A673 (cell line): ENCODE measurements at places on chromosomes 1 and 21.

DNA sequence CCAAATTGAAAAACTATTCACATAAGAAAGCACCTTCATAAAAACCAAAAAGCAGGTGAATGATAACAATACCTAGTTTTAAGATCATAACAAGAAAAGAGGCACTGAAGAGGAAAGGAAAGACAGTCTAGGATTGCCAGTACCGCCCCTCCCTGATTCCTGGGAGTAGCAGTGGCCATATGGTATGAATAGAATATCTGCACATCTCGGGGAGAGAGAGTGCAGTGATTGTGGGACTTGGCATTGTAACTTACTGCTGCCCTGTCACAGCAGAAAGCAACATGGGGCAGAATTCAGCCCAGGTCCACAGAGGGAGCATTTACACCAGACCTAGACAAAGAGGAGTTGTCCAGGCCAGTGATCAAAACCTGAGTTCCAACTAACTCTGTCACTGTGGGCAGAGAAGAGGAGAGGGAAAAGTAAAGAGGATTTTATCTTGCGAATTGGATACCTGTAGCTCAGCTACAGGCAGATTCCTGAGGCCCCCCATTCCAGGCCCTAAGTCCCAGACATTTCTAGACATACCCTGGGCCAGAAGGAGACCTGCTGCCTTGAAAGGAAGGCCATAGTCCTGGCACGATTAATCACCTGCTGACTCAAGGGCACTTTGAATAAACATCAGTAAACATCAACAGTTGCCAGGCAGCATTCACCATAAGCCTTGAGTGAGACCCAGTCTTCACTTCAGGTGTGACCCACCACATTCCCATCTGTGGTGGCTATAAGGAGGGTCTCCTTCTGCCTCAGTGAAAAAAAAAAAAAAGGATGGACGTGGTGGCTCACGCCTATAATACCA, 397.5 kb downstream of the TGFB2 start:
- DNase-seq = no peak

GRCh38 chr1:103110701-103111100, 2.4 kb upstream of the COL11A1 start:
- no peak for DNase-seq

DNA sequence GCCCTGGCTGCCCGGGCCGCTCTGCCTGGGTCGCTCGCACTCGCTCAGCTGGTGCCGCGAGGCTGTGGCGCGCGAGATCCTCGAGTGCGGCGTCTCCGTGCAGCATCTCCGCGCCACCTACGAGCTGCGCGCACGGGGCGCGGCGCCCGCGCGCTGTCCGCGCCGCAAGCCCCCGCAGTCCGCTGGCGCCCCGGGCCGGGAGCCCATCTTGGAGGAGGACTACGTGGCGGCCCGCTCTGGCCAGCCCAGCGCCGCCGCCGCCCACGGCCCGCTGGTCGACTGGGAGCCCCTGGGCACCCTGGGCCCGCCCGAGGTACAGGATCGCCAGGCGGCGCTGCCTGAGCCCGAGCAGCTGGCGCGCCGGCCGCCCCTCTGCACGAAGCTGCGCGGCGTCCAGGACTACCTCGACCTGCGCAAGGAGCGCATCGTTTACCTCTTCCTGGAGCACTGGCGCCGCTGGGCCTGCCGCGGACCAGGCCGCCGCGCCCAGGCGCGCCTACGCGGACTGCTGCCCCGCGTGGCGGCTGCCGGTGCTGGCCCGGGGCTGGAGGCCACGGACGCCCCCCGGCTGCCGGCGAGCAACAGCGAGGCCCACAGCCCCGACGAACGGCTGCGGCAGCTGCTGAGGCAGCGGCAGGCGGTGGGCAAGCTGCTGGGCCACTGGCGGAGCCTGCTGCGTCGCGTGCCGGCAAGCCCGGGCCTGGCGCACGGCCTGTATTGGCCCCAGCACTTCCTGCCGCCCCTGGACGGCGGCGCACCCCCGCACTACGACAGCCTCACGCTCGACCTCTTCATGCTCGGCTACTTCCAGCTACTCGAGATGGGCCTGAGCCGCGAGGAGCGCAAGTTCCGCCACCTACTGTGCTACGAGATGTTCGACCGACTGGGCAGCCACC, 10.9 kb downstream of the TNFRSF25 start:
- DNase-seq = no peak

DNA sequence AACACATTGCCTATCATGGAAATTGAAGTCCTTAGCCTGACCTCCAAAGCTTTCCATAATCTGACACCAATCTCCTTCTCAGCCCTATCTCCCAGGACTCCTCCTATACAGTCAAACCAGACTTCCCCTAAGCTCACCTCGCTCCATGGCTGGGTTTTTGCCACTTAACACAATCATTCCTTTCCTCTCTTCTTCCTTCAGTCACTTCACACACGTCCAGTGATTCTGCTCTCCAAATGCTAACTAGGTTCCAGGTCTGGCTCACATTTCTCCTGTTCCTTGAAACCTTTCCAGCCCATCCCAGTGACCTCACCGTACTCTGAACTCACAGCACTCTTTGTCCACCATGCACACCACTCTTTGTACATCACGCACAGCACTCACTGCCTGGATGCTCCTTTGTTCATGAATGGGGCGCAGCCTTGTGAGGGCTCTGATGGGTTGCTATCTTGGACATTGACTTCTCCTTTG, 98.4 kb downstream of the GLUL start:
- DNase-seq = no peak

GRCh38 chr21:32994305-32994704, 31.4 kb upstream of the OLIG2 start:
- peak; percentile 4 for DNase-seq

DNA sequence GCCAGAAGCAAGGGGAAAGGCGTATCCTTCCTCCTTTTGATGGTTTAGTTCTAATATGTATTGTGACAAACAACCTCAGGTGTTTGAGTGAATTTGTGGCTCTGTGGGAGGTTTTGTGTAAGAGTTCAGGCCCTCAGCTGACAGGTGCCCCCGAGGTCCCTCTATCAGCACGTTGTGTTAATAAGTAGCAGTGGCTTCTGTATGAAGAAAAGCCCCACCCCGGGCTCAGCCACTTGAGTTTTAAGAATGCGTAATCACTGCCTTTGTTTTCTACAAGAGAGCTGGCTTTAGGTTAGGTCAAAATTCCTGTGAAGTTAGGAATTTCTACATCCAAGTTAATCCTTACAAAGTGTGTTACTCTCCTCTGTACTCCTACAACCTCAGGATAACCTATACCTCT, 92.4 kb upstream of the PGBD5 start:
- no peak for DNase-seq

DNA sequence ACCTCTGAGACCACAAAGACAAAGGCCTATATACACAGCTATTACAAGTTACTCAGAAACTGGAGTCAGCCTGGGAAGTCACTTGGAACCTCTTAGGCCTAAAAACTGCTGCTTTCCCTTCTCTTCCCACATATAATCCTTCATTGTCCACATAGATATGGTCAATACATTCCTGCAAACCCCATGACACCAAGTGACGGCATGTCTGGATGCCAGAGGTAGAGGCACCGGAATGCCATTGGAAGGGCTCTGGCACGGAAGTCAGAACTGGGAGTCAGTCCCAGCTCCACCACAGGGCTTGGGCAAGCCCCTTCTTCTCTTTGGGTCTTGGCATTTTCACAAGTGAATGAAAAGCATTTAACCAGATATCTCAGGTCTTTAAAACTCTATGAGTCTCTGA, 204.7 kb downstream of the MATN1 start:
- DNase-seq = no peak

DNA sequence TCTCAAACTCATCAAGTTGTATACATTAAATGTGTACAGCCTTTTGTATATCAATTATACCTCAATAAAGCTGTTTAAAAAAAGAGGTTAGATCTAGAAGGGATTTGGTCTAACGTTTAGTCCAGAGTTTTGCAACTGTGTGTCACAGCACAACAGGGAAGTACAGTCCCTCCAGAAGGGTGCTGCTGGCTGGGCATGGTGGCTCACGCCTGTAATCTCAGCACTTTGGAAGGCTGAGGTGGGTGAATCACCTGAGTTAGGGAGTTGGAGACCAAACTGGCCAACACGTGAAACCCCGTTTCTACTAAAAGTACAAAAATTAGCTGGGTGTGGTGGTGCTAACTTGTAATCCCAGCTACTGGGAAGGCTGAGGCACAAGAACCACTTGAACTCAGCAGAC, 78.3 kb upstream of the HAO2 start:
- no peak for DNase-seq

- no peak for DNase-seq
Measured at GRCh38 chr1:11668516-11668915, 4.5 kb downstream of the FBXO6 start.

DNA sequence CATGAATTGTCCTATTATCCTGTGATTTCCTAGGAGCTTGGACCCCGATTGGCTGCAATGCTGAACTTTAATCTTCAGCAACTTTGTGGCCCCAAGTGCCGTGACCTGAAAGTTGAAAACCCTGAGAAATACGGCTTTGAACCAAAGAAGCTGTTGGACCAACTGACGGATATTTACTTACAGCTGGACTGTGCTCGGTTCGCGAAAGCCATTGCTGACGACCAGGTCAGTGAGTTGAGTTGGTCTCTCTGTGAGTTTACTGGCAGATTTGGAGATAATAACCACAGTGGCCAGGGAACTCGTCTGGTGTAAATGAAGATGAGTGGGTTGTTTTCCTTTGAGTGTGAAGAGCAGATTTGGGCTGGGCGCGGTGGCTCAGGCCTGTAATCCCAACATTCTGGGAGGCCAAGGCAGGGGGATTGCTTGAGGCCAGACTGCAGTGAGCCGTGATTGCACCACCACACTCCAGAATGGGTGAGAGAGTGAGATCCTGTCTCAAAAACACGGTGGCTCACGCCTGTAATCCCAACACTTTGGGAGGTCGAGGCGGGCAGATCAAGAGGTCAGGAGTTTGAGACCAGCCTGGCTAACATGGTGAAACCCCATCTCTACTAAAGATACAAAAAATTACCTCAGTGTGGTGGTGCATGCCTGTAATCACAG, 39.1 kb upstream of the KIF1B start:
- no peak for DNase-seq

- no peak for DNase-seq
Measured at GRCh38 chr1:59026472-59026948, 242.7 kb upstream of the JUN start.

DNA sequence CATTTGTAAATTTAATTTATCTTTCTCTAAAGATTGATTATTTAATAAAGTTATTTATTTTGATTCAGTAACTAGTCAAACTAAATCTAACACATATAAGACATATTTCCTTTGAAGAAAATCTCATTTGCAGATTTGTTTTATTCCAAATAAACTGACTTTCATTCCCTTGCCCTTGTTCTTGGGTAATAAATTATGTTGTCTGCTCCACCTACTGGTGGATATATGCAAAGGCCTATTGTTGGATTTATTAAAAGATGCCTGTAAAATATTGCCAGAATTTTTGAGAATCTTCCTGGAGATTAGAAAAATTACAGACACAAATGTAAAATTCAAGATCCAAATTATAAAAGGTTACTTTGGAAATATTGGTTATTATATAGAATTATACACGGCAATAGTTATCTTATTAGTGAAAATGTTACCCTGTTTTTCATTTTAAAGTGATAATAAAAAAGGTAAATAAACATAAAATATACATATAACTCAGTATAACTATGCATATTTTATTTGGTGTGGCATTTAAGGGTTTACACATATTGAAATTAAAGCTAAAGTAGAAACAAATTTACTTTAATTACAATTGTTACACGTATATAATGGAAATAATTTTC, 116.1 kb downstream of the SPATA17 start:
- DNase-seq = peak; percentile 46

DNA sequence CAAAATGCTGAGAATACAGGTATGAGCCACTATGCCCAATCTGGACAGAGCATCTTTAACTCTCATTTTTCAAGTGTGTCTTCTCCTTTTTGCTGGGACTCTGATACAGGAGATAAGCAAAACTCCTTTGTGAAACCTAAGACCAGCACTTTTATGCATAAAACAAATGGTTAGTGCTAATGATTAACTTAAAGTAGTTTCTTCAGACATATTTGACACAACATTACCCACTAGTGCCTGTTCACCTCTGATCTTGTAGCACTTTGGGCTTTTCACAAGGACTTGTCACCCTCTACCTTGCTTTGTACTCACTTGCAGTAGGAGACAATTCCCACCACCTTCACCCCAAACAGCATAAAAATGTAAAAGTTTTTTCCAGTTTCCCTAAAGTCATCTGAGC, 216.3 kb downstream of the RGS7 start:
- DNase-seq = no peak

DNA sequence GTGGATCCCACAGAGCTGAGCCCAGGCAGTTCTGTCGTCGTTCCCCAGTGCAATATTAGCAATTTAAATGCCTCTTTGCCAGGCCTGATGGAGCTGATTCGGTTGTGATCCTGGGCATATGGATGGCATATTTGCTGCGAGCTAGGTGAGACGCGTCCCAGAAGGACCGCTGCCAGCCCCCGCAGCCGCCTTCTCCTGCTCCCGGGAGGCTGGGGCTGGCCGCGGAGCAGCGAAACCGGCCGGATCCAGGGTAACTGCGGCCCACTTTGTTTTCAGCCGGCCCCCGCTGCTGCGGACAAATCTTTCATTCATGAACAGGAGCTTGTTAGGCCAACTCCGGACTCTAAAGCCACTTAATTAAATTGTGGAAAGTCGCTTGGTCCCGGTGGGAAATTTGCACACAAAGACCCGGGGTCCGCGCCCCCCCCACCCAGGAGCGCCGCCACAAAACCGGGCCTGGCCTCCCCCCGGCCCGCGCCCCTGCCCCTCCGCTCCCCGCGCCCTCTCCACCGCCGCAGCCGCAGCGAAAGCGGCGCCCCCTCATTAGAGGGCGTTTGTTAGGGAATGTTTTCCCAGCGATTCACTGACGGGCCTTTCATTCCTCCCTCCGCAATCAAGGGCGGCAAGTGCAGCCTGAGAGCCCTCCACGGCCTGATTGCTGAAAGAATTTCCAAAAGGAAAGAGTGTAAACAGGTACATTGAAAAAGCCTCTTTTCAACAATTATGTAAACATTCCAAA, 383.3 kb downstream of the RRAGC start:
- no peak for DNase-seq

DNA sequence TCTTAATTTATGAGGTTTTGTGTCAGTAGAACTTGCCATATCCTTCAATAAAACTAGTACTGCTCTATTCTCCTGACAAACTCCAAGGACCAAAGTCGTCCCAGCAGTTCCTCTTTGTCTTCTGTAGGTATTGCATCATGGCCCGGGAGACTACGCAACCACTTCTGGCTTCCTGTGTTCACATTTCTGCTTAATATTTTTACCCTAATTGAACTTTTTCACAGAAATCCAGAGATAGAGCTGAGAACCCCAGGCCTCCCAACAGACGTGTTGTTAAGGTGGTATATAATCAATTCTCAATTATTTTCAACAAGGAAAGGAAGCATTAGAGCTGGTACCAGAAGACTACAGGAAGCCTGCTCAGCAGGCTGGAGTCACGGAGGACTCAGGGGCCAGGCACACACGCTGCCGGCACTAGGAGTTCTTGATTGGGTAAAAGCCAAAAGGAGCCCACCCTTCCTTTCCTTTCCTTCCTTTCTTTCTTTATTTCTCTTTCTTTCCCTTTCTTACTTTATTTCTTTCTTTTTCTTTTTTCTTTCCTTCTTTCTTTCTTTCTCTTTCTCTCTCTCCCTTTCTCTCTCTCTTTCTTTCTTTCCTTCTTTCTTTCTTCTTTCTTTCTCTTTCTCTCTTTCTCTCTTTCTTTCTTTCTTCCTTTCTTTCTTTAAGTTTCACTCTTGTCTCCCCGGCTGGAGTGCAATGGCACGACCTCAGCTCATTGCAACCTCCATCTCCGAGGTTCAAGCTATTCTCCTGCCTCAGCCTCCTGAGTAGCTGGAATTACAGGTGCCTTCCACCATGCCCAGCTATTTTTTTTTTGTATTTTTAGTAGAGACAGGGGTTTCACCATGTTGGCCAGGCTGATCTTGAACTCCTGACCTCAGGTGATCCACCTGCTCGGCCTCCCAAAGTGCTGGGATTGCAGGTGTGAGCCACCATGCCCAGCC, 173.7 kb downstream of the ZBTB18 start:
- DNase-seq = peak; percentile 75

GRCh38 chr21:38837806-38838461, 32.2 kb downstream of the ETS2 start:
- DNase-seq = no peak
